ENCODE measurements at places on chromosomes 2 and 18.

GRCh38 chr2:239322416-239323086, 78.3 kb downstream of the HDAC4 start:
- DNase-seq = no peak

- no peak for DNase-seq
Measured at GRCh38 chr18:24023185-24023814, 8.7 kb downstream of the TTC39C start.

DNA sequence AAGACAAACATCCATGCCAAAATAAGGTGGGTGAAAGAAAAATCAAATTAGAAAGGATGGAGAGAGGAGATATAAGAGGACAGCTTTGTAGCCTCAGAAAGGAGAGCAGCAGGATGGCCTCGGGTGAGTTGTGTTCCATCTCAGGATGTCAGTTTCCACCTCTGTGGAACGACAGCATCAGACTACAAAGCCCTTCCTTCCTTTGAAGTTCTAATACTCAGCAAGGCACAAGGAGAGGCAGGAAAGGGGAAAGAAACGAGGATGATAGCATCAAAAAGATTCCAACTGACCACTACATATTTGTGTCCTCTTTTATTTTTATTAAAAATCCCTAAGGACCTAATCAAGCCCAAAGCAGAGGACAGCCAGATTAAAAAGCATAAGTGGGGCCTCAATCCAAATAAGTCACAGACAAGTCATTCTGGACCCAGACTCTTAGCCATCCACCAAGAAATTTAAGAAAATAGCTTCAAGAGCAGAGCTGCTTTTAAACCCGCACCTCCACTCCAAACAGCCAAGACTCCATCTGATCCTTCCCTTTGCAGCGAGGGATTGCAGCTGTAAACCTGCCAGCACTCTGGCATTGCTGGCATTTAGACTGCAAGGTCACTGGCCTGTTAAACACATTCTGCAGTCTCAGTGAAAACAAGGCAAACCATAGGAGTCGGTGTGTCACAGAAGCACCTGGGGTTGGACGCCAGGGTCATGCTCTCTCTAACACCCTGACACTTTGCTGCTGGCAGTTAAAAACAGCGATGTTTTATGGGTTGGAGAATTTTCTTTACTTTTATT, 314.5 kb upstream of the CHAC2 start:
- no peak for DNase-seq

GRCh38 chr2:18345848-18346247, 214.6 kb downstream of the RDH14 start:
- no peak for DNase-seq

DNA sequence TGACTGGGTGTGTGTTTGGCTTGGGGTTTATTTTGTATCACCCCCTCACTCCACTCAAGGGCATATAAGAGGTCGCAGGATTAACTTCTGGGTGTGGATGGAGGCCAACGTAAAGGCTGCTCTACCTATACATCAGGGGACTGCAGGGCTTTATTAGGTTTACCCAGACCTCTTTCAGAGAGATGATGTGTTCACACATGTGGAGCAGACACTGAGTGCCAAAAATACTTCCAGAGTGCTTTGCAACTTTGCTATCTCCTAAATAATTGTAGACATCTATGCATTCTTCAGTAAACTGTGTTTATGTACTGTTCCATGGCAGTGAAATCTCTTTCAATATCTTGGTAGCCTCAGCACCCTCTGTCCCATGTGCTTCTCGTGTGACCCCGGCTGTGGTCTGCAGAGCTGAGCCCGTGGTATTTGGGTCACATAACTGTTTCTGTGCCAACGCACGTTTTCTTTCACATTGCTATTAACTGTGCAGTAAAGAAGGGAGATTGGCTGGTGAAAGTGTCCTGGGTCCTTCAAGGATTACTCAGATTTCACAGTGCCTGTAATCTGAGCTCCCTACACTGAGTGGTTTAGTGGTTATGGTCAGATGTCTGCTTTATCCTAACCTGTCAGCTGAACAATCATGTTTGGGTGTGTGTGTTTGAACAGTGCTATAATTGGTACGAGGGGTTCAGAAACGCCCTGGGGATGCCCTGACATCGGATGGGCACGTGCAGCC, 208.1 kb downstream of the VAPA start:
- no peak for DNase-seq

- no peak for DNase-seq
Measured at GRCh38 chr2:120593921-120594686, 141.6 kb upstream of the GLI2 start.

DNA sequence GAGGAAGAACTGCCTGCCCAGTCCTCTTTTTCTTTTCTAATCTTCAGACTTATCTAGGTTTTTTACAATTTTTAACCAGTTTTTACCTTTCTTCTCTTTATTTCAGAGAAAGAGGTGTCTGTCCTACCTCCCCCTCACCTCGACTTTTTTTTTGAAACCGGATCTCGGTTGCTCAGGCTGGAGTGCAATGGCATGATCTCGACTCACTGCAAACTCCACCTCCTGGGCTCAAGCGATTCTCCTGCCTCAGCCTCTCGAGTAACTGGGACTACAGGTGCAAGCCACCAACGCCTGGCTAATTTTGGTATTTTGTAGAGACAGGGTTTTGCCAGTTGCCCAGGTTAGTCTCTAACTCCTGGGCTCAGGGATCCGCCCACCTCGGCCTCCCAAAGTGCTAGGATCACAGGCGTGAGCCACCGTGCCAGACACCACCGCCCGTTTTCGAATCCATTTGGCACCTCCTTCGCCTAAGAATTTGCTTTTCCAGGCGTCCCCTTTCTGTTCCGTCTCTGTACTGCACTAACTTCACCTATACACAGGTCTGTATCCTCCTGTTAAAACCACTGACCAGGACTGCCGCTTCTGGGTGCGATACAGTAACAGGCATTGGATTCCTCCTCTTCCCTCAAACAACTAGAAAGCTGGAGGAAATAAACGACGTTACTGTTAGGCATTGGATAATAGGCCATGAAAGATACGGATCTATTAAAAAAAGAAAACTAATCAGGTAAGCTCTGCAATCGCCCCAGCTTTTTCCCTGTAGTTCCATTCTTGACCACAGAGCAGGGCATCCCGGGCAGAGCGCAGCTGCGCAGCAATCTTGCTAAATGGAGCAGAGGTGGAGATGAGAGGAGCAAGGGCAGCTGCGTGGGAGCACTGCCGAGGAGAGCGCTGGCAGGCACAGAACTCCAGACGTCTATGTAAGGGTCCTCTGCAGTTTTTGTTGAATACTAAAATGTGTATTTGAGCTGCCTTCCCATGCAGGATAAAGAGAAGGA, 69.9 kb downstream of the ZC3H6 start:
- DNase-seq = no peak

DNA sequence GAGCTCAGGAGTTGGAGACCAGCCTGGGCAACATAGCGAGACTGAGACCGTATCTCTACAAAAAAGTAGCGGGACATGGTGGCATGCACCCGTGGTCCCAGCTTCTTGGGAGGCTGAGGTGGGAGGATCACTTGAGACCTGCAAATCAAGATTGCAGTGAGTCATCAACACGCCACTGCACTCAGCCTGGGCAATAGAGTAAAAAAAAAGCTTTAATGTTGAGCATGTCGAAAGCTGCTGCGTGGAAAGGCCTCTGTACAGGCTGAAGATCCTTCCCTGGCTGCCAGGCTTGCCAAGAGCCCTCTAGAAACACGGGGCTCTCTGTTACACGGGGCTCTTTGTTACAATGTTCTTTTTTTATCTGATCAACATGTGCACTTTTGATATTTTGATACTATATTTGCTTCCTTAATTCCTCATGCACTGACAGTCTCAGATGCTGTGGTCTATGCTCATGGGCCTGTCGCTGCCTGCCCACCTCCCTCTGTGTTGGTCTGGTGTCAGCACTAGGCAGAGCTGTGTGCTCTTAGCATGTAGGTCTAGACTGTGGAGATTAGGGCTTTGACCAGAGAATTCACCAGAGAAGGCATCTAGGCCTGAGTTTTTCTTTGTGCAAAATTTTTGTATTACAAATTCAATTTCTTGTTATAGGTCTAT, 18.7 kb downstream of the CLK1 start:
- no peak for DNase-seq

GRCh38 chr2:178422097-178422496, 28.9 kb downstream of the PRKRA start:
- DNase-seq = no peak

- DNase-seq = no peak
Measured at GRCh38 chr2:217219164-217219520, 359.3 kb upstream of the TNP1 start.

Data from T-helper 1 cell (primary cell).